ENCODE measurements at places on chromosomes 3 and 15.

DNA sequence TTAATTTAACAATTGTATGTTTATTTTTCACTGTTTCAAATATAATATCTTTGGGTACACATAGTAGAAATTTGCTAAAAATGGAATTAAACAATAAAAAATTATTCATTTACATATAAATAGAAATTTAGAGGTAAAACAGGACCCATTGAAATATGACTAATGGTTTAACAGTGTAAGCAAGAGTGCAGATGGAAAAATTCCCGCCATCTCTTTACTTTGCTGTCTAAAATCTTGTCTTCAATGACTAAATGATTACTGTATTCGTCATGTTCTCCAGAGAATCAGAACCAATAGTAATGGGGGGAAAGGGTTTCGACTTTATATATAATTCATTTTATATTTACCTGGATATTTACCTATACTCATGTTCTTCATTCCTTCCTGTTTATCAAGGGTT is 163.1 kb downstream of the IL1RAP start:
- no peak for DNase-seq

GRCh38 chr3:56681984-56682461 is 1.0 kb downstream of the TASOR start:
- no peak for DNase-seq

GRCh38 chr15:45644437-45644836 is 9.6 kb downstream of the SQOR start:
- no peak for DNase-seq

GRCh38 chr3:182967218-182968204 is 12.8 kb downstream of the DCUN1D1 start:
- no peak for DNase-seq

DNA sequence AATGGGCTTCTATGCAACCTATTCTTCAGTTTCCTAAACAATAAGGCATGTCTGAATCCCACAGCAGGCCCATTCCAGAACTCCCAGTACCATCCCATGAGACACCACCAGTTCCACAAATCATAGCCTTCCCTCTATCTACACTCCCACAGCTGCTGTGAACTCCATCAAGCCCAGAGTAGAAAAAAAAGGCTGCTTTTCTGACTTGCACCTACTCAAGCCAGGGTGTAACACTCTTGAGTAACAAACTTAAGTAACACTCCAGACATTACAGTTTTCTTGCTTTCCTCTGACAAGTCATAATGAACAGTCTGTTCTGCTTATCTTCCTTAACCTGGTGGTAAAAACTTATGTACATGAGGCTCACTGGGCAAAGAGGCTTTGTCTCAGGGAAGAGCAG is 283.1 kb downstream of the NFKBIZ start:
- DNase-seq: no peak

DNA sequence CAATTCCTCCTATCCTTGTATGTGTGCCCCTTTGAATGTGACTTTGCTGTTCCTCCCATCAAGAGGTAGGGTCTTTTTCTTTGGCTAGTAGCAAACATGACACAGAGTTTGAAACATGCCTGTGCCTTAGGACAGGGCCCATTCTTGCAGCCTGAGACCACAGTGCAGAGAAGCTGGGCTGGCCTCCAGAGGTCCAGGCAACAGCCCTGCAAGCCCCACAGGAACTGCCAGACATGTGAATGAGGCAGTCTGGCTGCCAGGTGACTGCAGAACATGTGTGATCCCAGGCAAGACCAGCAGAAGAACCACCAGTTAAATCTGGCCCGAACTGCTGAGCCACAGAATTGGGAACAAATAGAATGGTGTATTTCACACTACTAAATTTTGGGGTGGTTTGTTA is 1.2 kb upstream of the HGD start:
- no peak for DNase-seq

DNA sequence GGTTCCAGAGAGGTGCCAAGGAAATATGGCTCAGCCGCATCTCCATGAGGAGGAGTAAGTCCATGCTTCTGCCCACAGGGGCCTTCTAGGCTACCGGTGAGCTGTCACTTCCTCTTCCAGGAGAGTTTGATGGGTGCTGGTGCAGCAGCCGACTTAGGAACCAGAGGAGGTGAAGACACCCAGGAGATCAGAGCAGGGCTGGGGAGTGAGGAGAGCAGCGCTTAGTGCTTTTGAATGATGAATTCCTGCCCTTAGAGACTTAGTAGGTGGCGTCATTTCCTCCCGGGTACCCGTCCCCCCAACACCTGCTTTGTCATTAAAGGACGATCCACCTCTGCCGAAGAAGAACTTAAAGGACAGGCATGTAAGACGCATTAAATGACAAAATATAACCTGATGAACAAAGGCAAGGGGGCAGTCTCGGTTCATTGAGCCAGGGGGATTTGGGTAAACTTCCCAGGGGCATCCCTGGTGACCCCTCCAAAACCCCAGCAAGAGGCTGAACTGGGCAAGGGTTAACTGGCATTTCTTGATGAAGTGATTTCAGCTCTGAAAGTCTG is 67.6 kb downstream of the HES1 start:
- no peak for DNase-seq

DNA sequence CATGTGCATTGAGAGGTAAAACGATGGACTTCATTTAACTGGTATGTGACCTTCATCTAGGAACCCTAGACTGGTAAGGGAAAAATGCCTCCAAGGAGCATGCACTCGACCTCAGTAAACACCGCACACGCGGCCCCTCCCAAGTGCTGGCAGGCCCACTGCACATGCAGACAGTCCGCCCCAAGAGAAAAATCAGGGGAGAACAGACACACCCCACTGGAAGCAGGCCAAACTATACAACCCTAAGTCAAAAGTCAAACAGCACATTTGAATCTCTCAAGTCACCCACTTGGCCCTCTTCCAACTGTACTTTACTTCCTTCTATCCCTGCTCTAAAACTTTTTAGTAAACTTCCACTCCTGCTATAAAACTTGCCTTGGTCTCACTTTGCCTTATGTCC is 250.1 kb upstream of the HES1 start:
- no peak for DNase-seq

DNA sequence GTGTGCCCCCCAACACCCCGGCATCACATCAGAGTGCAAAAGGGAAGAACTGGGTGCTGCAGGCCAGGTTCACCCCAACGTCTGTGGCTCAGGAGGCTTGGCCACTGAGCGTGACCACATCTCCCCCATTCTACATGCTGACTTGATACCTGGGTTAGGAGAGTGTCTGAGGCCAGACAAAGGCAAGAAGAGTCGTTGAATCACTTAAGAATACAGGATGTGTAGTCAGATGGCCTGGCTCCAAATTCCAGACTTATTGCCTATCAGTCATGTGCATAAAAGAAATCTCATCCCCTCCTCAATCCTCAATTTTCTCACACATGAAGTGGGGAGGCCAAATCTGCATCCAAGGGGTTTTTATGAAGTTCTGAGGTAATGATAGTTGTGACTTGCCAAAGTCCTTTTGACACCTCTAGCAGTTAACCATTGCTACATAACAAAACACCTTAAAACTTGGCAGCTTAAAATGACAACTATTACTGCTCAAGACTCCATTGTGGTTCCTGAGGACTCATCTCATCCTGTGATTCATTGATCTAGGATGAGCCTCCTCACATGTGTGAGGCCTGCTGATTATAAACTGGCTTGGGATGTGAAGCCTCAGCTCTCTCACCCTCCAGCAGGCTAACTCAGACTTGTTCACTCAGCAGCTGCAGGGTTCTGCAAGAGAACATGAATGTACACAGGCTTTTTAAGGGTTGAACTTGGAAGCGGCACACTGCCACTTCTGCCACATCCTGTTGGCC is 138.8 kb upstream of the TLE3 start:
- DNase-seq: no peak

- DNase-seq: no peak
These were observed 565.5 kb downstream of the PDCD6IP start for GRCh38 chr3:34363881-34364280.

DNA sequence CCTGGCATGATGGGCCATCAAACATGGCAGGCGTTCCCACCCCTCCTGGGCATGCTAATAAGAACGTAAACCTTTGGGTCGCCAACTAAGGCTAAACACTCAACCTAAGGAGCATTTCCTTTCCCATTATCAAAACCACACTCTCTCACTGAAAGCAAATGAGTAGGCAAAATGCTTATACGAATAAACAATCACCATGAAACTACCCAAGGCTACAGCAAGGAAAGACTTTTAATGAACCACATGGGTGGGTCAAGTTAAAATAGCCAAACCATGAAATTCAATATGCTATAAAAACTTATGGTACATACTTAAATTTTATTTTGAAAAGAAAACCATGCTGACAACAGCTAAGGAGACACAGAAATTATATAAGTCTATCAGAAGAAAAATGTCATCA is 180.6 kb downstream of the OSBPL10 start:
- no peak for DNase-seq

GRCh38 chr15:85597155-85597815 is 197.4 kb downstream of the KLHL25 start:
- DNase-seq: no peak

DNA sequence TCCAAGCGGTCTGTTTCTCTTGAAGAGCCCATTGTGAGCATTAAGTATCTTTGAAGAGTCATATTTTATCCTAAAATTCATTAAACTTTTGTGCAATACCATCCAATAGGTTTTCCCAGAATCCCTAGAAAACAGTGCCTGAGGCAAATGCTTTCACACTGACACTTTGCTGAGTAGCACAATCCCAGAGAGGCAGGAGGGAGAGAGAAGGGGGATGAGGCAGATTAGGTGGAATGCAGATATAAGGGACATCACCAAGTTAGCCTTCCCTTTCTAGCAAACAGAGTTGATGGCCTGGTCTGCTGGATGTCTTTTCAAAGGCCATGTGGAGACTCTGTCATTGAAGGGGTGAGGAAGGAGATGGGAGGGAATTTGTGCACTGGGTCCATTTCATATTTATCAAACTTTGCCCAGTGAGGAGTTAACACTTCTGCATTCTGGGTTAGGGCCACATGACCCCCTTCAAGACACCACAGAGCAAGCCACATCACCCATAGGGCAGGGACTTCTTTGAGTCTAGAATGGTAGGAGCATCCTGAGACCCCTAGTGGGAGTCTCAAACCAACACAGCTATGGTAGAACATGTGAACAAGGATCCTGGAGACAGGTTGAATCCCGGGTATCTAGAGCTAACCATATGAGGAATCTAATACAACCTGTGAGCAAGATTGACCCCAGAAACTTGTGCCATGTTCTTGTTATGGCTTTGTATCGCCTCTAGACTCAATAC is 32.0 kb upstream of the SEMA6D start:
- DNase-seq: no peak

DNA sequence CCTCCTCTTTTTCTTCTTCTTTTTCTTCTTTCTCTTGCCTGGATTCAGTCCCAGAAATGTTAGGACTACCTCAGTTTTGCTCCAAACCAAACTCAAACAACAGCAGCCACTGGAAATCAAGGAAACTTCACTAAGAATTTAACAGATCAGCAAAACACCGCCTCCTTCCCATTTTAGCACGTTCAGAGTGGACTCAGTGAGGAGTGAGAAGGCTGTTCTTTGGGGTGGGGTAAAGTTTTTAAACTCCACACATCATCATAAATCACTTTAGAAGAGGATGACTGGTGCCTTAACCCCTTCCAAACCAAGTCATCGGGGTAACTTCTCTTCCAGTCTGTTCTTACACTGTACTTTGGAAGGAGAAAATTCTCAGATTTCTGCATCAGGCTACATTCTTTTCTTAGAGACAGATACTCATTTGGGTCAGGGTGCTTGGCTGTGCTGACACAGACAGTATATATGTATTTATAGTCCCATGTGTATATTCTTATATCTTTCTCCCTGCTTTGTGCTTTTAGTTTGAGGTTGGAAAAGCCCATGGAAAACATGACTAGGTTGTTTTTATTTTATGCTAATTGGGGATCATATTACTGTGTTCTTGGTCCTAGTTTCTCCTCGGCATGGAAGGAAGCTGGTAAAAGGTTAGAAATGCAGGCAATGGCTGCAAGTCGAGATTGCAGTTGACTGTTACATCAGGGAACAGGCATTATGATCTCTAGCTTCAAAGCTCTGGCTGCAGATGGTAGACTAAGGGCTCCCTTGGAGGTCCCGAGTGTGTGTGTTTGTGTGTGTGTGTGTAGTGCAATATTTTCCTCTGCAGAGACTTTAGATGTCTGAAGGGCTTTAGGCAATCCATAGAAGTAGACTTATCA is at the start of gene CCDC80:
TSS of gene CCDC80 (minus strand) at position 214 of the 872 bp plus-strand sequence. CDS start 1,238 bp downstream, outside the sequence.
- no peak for DNase-seq

GRCh38 chr15:67074886-67075229 is 9.5 kb downstream of the SMAD3 start:
- no peak for DNase-seq

DNA sequence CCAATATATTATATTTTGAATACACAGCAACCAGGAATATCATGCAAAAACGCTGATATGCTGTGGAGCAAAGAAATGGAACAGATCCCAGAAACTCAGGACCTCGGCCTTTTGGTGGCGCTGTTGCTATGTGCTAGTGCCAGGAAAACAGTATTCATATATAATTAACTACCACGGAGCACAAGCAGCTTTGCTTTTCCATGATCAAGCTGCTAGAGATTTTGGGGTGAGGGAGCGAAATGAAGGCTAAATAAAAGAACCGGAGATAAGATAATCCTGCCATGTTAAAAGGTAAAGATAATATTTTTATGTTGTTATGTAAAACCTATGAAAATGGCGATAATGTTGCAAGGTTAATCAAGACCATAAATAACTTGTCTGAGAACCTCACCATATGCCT is 157.7 kb upstream of the FAM3D start:
- DNase-seq: peak; percentile 19

- no peak for DNase-seq
These were observed 375.6 kb upstream of the GBE1 start for GRCh38 chr3:82137050-82137449.

DNA sequence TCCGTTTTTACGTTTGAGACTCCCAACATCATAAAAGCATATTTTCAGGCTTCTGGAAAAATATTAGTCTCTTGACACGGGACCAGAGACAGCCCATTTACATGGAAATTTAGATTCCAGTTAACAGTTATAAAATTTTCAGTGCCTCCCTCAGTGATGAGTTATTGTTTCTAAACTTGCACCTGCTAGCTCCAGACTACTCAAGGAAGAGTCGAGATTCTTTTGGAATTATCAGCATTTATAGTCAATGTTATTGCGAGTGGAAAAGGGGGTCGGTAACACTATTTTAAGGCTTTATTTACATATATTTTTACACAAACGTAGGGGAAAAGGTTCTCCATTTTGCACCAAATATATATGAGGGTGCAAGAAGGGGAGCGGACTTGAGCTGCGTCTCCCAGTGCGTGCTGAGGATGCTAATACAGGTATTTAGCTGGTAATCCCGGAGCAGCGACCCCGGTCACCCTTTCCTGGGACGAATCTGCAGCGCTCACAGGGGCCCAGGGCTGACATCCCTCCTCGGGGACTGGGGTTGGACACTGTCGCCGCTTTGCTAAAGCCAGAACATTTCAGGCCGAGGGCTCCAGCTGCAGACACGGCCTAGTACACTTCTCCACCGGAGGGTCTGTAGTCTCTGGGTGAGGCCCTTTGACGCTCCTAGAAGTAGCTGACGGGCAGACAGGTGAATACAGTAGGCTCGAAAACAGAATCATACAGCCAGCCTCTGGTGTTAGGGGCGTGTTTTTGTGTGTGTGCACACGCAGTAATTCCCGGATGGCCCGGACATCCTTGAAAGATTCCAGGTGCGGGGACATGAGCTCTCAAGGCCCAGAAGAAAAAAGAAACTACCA is 729 bp upstream of the ZBTB11 start:
- no peak for DNase-seq

GRCh38 chr3:138774529-138775253 is 60.0 kb downstream of the PIK3CB start:
- DNase-seq: peak; percentile 96

- no peak for DNase-seq
These were observed 185.6 kb downstream of the ADAMTS17 start for GRCh38 chr15:100156201-100156600.

All from NCI-H1092 treated with DMSO at 0.1 percent for 48 hours (cell line).